Inflammatory macrophage treated with lipopolysaccharide for 4 hours (primary cell): ENCODE measurements at places on chromosomes 7 and 10.

GRCh38 chr10:5317547-5318107 is 47.1 kb upstream of the UCN3 start:
- peak; percentile 61 for DNase-seq

GRCh38 chr10:86282664-86283465 is 83.7 kb downstream of the GRID1 start:
- DNase-seq = no peak

- DNase-seq = no peak
Measured at GRCh38 chr7:137443616-137444015, 100.1 kb upstream of the PTN start.

DNA sequence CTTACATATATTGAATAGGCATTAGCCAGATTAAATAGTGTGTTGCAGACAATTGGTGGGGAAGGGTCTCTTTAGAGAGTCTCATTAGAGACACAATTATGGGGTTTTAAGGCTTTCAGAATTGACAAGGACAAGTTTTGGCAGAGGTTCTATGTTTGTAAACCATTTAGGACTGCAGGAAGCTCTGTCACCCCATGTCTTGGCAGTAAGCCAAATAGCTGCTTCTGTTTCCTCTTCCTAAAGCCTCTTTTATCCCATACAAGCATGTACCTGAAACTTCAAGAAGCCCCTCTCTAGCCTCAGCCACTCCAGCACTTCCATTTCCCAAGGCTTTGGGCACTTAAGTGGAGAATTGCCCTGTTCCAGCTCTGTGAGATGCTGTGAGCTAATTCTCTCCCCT is 21.8 kb upstream of the LRRC4 start:
- DNase-seq = peak; percentile 14

GRCh38 chr7:130932667-130933432 is 198.8 kb upstream of the KLF14 start:
- no peak for DNase-seq

DNA sequence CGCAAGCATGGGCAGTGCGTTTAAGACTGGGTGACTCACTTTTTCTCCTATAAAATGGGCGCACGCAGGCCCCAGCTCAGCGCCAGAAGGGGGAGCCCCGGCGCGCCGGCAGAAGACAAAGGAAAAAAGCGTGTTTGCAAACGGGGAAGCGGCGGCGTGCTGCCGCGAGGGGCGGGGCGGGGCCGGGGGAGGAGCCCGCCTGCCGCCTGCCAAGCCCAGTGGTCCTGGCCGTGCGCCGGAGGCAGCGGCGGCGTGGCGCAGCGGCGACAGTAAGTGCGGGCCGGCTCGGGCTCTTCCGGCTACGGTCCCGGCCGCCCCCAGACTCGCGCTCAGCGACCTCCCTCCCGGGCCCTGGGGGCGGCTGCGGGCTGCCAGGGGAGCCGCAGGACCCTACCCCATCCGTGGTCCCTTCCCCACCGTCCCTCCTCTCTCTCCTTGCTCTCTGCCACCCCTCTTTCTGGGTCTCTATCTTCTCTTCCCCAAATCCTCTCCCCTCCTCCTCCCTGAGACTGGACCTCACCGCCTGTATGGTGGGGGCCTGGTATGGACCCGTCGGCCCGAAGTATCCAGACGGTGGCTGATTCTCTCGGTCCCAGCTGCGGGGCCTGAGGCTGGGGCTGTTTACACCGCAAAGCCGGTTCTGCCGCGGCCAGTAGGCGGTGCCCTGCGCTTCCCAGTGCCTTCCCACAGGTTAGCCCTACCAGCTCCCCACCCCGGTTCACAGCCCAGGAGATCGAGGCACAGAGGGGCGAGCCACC is at the start of gene SLC29A3:
Gene SLC29A3 (plus strand): TSS at position 218 of the 758 bp plus-strand sequence. CDS start 51 bp downstream, at position 269.
- DNase-seq = peak; percentile 88

DNA sequence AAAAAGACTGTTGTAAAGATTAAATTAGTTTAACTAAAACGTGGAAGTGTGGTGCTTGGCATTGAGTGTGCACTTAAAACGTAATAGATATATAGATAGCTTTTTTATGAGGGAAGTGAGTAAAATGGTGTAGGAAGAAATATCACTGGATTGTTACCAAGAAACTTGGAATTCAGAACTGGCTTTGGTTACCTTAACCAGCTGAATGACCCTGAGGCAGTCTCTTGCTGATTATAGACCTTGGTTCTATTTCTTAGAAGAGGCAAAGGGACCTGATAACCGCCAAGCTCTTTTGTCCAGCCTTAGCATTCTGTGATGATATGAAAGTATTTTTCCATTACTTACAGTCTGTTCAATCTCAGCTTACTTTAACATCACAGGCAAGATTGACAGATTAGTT is 3.8 kb downstream of the REEP3 start:
- DNase-seq = no peak

DNA sequence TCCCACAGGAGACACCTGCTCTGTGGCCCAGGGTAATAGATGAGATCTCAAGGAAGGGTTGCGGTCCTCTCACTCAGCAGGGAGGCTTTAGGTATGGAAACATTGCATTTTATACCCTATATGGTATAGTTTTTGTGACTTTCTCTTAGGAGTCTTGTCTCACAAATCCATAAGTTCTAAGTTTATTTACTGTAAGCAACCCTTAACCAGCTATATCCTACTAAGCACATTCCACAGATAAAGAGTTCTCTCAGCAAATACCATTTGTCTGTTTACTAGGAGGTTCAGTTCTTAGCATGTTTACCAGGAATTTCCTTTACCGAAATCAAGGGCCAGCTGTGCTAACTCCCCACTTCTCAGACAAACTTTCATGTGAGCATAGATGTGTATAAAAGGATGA is 66.9 kb downstream of the ANLN start:
- no peak for DNase-seq

- peak; percentile 47 for DNase-seq
Measured at GRCh38 chr7:51141451-51142003, 175.1 kb downstream of the COBL start.

DNA sequence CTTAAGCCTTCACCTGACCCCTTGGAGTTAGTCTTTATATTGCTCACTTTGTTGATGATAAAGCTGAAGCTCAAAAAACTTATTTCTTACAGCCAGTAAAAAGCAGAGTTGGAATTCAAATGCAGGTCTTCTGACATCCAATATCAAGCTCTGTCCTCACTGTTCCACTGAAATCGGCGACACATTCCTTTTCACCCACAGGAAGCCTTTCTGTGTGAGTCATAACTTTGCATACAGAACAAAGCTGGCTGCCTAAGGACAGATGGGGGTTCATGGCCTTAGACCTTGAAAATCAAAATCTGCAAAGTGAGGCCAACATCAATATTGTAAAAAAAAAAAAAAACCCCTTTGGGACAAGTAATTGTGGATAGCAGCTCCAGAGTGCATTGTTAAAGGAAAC is 21.8 kb upstream of the AKR1B1 start:
- no peak for DNase-seq

DNA sequence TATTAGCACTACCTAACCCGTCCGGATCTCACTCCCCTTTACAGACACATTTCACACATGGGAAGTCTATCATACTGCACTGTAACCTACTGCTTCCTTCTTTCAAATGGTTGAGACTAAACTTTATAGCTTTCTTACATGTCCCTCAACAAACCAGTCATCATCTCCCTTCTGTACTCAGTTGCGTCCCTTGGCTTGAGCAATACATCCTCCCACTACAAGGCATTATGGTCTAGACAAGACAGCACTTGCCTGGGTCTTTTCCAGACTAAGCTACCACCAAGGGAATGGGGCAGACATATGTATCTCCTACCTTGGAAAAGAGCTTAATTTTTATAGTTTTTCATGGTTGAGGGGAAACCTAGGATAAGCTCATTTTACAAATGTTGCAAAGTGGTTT is 575.2 kb downstream of the KCNMA1 start:
- DNase-seq = no peak

- no peak for DNase-seq
Measured at GRCh38 chr10:91800756-91801155, 2.5 kb downstream of the TNKS2 start.

- DNase-seq = peak; percentile 37
Measured at GRCh38 chr7:6442114-6442513, 5.6 kb downstream of the DAGLB start.

GRCh38 chr7:34165927-34166550 is 260.7 kb downstream of the BMPER start:
- DNase-seq = no peak

DNA sequence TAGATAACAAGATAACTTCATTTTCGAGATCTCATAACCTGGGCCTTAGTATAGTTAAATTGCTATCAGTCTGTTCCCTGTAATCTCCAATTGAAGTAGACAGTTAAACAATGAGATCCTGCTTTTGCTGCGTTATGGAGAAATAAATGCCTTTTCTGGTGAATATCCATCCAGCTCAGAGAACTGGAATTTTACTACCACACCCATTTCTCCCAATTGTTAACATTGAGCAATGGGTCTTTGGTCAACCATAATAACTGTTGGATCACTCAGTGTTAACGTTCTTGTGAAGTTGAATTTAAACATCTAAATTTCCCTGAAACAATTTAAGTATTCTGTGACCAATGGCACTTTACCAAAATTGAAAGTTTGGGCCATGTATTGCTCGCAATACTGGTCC is 3.0 kb downstream of the CALU start:
- no peak for DNase-seq

GRCh38 chr10:1591045-1591444 is 146.3 kb downstream of the ADARB2 start:
- DNase-seq = no peak
